ENCODE measurements at places on chromosomes 13 and 19. TPM values are rescaled to one million over a fixed set of nuclear protein-coding genes. Genes with fewer than 3 reads are reported as not detected.

Gene PABPC3
- total RNA-seq: 0.15 TPM

Gene FOSB
- 14.4 TPM for total RNA-seq

Gene SLC25A30
- total RNA-seq: 9.2 TPM

Gene SPRED3
- total RNA-seq: 3.0 TPM

Gene TMC4
- total RNA-seq: 0.79 TPM

Gene SHISA7
- not detected for total RNA-seq

Gene ATP4A
- total RNA-seq: not detected

Gene SIGLEC9
- total RNA-seq: not detected

Gene TMIGD2
- not detected for total RNA-seq

Gene CYP4F2
- total RNA-seq: 0.07 TPM

Gene CCDC8
- total RNA-seq: not detected

Gene IFNL1
- not detected for total RNA-seq

Gene CD33
- 0.15 TPM for total RNA-seq

Gene CYSLTR2
- not detected for total RNA-seq

Gene IL12RB1
- total RNA-seq: not detected

Gene WDR87
- not detected for total RNA-seq

Gene LAIR1
- total RNA-seq: not detected

Gene TRIM13
- total RNA-seq: 16.6 TPM

Gene EPSTI1
- 0.20 TPM for total RNA-seq

Gene TEX26
- not detected for total RNA-seq

Gene ATP4B
- not detected for total RNA-seq

Gene WDR62
- 19.3 TPM for total RNA-seq

Gene LRRC63
- total RNA-seq: not detected

Gene TEAD2
- 14.1 TPM for total RNA-seq

Gene KISS1R
- 0.31 TPM for total RNA-seq

Measured in A549 treated with Mapracorat at 1 μM for 4 hours (cell line).